Heart right ventricle (tissue), 16 donors: ENCODE measurements at places on chromosomes 11 and 22. TPM values are rescaled to one million over a fixed set of nuclear protein-coding genes. Genes with fewer than 3 reads are reported as not detected.

Gene GRAMD1B
- 8.4 TPM for total RNA-seq

Gene RASD2
- total RNA-seq: 2.1 TPM

DNA sequence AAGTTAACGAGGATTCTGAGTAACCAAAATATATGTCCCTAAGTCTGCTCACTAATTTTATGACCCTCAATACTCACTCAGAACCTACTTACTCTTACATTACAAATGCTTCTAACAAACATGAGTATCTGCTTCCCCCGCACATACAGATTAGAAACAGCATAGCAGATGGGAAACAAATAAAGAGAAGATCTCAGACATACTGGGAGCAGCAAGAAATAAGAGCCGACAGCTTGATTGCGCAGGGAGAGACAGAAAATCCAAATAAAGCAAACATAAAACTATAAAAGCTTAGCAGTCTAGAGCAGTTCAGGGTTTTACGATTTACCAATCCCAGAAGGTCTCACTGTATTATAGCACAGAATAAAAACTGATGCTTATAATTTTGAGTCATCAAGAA, 89.1 kb upstream of the DBX1 start:
- H3K36me3 ChIP-seq: no peaks in the 10 kb centered on the region
- H3K4me3 ChIP-seq: no peak overlapping the region
- peaks cover 9% of the 10 kb centered on the region for H3K27me3 ChIP-seq
- H3K27ac ChIP-seq: no peak overlapping the region
- no peak for DNase-seq
- no peaks in the 10 kb centered on the region for H3K4me1 ChIP-seq

- no peak overlapping the region for H3K4me3 ChIP-seq
- no peak for DNase-seq
- H3K27me3 ChIP-seq: no peaks in the 10 kb centered on the region
- no peak overlapping the region for H3K27ac ChIP-seq
- no peaks in the 10 kb centered on the region for H3K36me3 ChIP-seq
Observed at GRCh38 chr22:29946220-29946619, 63.2 kb downstream of the MTMR3 start.

DNA sequence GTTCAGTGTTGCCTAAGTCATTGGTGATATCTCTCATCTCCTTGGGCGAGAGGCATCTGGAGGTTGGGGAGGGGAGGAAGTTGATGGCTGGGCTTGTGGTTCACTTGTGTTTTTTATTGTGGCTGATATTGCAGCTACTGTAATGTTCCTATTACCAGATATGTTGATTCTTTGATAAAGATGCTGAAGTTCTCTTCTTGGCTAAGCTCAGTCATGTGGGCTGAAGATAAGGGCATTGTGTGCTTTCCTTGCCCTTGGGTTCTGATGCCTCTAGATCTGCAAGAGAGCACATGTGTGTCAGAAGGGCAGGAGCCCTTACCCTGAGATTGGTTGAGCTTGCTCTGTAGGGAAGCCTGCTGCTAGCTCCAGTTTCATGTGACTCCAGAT, 12.0 kb downstream of the STX3 start:
- H3K4me3 ChIP-seq: no peak overlapping the region
- no peak for DNase-seq
- no peak overlapping the region for H3K27ac ChIP-seq
- no peaks in the 10 kb centered on the region for H3K36me3 ChIP-seq
